Astrocyte (in vitro differentiated cells and primary cell): ENCODE measurements at places on chromosomes 4 and X. TPM values are rescaled to one million over a fixed set of nuclear protein-coding genes. Genes with fewer than 3 reads are reported as not detected.

SERPINA7 gene
- total RNA-seq, result not detected in 2 replicates

ANK2 gene
- 77.1 and 77.8 TPM in 2 replicates for total RNA-seq

RNF128 gene
- total RNA-seq, result 14.9 and 17.5 TPM in 2 replicates

AKAP14 gene
- not detected in 2 replicates for total RNA-seq

AFP gene
- total RNA-seq, result 8.6 and 11.3 TPM in 2 replicates

GATA1 gene
- not detected in 2 replicates for total RNA-seq

ADH1A gene
- not detected in 2 replicates for total RNA-seq

PLXNB3 gene
- 5.3 and 5.4 TPM in 2 replicates for total RNA-seq

ADRA2C gene
- 3.2 and 4.2 TPM in 2 replicates for total RNA-seq
